Fibroblast of skin of left quadriceps (primary cell): ENCODE measurements at places on chromosomes 11 and 22.

DNA sequence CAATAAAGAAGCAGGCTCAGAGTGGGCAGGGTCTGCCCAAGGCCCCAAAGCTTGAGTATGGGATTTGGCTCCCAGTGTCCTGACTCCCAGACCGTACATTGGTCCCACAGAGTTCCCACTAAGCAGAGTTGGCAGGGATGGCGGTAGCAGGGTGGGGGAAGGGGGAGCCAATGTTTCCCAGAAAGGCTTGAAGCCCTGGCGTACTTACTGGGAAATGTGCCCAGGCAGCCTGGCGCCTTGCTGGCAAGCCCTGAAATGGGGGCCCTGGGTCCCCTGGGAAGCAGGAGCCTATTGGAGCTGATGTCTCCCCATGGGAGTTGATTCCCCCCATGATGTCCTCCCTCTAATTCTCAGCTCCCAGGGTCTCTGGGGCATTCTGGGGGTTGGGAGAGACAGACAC lies 9.3 kb downstream of the ARHGEF17 start:
- no peak for DNase-seq

DNA sequence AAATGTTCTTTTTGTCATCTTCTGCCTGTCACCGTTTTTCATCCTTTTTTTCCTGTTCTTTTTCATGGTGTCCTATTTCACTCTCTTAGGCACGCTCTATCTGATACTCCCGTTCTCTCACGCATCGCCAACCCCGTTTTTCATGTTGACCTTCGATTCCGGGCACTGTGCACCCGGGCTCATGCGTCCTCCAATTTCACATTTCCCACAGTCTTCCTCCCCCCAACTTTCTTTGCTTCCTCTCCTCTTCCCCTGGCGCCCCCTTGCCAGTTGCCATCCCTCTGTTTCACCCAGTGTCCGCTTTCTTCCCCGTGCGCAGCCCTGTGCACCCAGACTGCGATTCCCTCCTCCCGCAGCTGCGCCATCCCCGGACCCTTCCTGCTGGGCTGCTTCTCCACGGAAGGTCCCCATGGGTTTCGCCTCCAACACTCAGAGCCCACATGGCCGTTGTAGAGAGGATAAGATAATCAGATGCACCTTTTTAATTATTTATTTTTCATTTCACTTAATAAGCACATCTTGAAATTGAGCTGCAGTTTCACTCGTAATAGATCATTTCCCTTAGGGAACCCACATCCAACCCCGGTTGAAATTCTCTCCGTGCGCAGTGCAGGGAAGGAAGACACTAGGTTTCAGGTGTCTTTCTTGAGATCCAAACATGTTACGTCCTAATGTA lies 791.1 kb downstream of the NTM start:
- no peak for DNase-seq

- DNase-seq, result no peak
These were observed 5.3 kb downstream of the YAP1 start for GRCh38 chr11:102115557-102115956.

DNA sequence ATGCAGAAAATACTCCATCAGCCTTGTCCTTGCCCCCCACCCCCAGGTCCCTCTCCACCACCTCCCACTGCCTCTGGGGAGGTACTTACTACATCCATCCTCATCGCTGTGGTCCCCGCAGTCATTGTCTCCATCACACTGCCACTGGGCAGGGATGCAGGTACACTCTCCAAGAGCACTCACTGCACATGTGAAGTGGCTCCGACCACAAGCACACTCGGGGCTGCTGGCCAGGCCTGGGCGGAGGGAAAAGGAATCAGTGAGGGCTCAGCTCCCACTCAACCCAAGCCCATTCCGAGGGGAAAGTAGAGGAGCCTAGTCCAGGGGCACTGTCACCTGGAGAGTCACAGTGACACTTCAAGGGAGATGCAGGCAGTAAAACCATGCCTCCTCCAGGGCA lies 15.7 kb downstream of the LRP4 start:
- no peak for DNase-seq

DNA sequence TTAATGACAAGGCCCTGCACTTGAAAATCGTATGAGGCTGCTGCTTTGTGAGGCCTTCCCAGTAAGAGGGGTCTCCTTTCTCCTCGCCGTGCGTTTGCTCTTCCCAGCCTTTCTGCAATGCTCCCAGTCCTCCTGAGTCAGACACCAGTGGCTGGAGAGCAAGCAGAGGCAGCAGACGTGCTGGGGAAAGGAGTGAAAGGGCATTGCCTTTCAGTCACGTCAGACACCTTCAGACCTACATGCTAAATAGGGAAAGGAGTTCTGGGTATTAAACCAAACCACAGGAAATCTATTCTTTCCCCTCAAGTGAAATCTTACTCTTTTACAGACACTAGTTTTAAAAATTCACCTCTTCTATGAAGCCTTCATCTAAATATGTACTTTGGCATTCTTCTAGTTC lies 274.8 kb downstream of the NTM start:
- DNase-seq, result no peak

DNA sequence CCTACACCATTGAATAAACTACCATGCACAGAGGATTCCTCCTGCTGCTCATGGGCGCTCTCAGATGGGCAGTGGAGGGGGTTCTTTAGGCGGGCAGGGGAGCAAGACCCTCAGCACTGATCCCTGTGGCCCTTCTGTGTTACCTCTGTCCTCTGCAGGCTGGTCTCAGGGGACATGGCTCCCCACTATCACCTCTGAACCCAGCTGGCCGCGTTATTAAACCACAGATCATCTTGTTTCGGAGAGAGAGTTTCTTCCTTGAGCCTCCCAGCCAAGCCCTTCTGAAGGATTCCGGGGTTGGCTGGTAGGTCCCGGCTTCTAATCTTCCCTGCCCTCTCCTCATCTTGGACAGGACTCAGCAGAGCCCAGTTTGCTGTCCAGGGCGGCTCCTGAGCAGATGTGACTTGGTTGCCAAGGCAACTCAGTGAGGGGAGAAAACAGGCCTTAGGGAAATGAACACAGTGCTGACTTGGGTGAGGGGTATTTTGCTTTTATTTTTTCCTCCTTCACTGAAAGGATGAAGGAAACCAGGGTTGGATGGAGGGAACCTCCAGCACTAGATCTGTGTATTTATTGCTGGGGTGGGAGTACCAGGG lies 13.3 kb downstream of the APOL3 start:
- no peak for DNase-seq

DNA sequence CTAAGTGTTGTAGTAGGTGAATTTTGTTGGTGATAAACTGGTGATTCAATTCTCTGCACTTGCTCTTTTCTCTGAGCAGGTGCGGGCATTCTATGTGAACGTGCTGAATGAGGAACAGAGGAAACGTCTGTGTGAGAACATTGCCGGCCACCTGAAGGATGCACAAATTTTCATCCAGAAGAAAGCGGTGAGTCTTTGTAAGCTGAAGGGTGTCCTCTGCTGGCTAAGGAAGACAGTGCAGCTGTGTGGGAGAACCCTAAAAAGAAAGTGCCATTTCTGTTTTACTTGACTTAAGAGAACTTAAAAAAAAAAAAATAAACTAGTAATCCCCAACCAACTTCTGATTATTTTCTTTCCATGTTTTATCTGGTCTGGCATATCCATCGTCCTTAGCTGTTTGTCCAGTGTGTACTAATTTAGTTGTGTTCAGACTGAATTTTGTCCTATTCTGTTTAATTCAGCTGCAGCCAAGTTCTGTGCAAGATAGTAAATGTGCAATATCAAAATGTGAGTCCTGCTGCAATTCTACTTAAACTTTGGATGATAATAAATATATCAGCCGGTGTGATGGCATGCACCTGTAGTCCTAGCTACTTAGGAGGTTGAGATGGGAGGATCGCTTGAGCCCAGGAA lies 29.6 kb downstream of the CAT start:
- no peak for DNase-seq

GRCh38 chr11:69453151-69453550 lies 28.3 kb upstream of the LINC01488 start:
- no peak for DNase-seq

GRCh38 chr22:37274380-37274862 lies 7.9 kb upstream of the CYTH4 start:
- DNase-seq, result no peak

DNA sequence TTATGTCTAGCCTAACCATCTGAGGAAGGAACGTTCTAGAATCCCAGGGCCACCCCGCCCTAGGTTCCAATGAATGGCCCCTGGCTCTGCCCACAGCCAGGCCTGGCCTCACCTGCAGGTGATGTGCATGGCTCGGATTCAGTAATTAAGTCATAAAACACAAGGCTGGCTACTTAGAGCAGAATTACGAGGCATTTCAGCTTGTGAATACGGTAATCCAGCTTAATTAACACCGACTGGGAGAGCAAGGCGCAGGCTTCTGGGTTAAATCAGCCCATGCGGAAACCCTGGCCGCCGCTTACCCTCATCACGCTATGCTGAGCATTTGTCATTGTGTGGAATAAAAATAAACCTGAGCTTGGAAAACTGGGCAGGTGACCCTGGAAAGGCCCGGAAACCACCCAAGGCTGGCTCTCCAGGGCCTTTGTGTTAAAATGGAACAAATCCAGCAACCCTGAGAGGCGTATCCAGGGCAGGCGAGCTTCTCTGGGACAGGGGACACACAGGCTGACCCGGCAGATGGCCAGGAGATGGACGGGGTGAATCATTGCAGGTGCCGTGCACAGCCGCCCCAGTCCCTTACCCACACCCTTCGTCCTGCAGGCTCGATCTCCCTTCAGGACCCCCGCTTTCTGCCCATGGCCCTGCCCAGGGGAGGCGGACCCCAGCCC lies 220.2 kb downstream of the CTTN start:
- DNase-seq, result no peak

GRCh38 chr11:65172600-65172999 lies 2.6 kb downstream of the SPDYC start:
- DNase-seq, result no peak

- no peak for DNase-seq
These were observed 83.3 kb downstream of the GRIA4 start for GRCh38 chr11:105693075-105693759.

DNA sequence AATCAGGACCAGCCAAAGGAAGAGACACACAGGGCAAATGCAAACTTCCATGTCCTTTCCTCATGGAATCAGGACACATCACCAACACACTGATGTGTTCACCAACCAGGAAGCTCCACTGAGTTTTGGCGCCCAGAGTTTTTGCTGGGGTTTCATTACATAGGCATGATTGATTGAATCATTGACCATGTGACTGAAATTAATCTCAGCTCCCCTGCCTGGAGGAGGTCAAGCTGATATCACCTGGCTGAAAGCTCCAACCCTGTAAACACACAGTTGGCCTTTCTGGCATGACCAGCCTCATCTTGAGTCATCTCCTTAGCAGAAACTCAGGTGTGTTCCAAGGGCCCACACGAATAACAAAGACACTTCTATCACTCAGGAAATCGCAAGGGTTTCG lies 133.2 kb downstream of the TRIM29 start:
- DNase-seq, result no peak

DNA sequence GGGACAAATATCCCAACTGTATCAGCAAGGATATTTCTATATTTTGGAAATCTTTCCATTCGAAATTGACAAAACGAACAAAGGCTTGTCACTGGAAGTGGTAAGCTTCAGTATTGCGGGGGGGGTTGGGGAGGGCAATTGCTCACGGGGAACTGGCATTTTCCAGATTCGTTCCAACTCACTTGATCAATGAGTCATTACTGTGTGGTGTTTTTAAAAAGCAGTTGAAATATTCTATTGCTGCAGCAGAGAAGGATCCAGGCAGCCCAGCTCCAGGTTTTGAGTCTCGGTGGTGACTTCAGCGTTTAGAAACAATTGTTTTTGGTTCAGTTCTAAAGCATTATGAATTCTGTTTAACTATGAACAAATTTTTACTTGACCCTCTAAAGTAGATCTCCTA lies 33.8 kb upstream of the FBLN1 start:
- DNase-seq, result no peak

GRCh38 chr11:15535414-15535813 lies 420.7 kb downstream of the INSC start:
- DNase-seq, result no peak

- no peak for DNase-seq
These were observed 1.2 kb downstream of the CARNS1 start for GRCh38 chr11:67416416-67417335.

- DNase-seq, result no peak
These were observed 1.3 kb downstream of the CTSW start for GRCh38 chr11:65880844-65881421.
